Lower lobe of right lung (tissue), 2 donors: ENCODE measurements at places on chromosomes 13 and 19.

DNA sequence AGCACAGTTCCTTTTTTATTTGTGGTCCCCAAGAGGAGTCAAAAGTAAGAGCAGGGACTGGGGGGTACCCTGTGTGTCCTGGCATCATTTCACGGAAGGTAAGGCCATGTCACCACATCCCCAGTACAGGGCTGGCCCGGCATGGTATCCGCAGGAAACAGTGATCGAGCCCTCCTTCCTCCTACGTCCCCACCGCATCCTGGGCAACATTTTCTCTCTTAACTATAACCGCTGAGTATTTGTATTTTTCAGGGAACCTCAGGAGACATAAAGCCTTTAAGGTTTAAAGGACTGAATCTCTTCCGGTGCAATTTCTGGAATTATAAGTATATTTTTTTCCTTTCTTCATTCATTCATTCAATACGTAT is 13.6 kb upstream of the LATS2 start:
- DNase-seq, result no peak

DNA sequence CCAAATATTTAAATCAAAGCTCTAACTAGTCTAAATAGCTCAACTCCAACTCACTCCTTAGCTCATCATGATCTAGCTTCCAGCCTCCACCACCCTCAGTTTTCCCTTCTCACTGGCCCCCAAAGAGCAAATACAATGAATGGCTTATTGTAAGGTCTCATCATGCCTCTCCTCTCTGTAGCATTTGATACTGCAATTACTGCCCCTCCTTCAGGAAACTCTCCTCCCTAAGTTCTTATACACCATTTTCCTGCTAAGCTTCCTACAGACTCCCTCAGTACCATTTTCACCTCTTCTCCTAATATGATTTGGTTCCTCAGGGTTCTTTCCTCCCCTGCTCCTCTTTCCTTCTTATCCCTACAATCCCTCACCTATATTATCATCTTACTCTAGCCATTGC is 12.8 kb downstream of the KPNA3 start:
- no peak for DNase-seq

GRCh38 chr13:63449550-63449949 is 2033.9 kb upstream of the PCDH20 start:
- no peak for DNase-seq

- no peak for DNase-seq
These were observed 61.1 kb downstream of the SACS start for GRCh38 chr13:23372264-23372906.

- no peak for DNase-seq
These were observed 1307.9 kb downstream of the UQCRFS1 start for GRCh38 chr19:27905074-27905473.

- DNase-seq, result no peak
These were observed 36.4 kb upstream of the UBAC2 start for GRCh38 chr13:99164226-99164625.
